ENCODE measurements at places on chromosomes 3 and 15.

GRCh38 chr3:81003817-81004216 is 757.6 kb downstream of the GBE1 start:
- DNase-seq, result no peak

- no peak for DNase-seq
Measured at GRCh38 chr15:41862515-41863116, 24.0 kb downstream of the PLA2G4B start.

- DNase-seq, result no peak
Measured at GRCh38 chr3:71494212-71494611, 89.3 kb downstream of the FOXP1 start.

GRCh38 chr15:31364301-31365031 is 37.8 kb downstream of the KLF13 start:
- no peak for DNase-seq

DNA sequence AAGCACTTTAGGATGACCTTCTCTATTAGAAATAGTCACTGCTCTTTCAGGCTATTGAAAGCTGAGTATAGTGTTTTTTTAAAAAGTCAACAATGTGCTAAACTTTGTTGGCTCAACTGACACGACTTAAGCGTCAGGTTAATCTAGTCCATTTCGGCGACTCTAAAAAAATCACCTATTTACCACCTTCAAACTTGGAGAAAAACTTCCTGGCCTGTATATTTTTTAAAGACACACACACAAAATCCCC is 517.8 kb downstream of the FOXP1 start:
- DNase-seq, result no peak

GRCh38 chr15:58182460-58183163 is 44.4 kb downstream of the AQP9 start:
- DNase-seq, result peak; percentile 75

- no peak for DNase-seq
Measured at GRCh38 chr3:14837186-14837877, 18.6 kb downstream of the FGD5 start.

- DNase-seq, result no peak
Measured at GRCh38 chr15:66172324-66172980, 81.1 kb downstream of the MEGF11 start.

DNA sequence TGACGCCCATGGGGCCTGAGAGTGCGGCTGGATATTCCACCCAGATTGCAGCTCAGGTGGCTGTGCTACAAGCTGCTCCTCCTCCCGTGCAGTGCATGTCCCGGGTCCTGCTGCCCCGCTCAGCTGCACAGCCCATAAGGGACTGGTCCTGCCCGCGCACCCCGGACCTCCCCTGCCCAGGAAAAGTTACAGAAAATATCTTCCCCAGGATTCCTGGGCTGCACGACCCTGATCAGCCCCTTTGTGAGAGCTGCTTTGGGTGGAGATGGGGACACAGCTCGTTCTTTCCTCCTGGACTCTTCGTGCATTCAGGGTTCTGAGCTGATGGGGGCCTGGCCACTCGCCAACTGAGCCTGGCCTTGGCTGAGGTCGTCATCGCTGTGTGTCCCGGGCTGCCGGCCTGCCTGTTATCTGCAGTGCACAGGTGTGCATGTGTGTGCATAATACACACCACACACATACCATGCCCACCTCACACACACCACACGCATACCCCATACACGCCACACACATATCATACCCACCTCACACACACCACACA is 28.8 kb downstream of the APBA2 start:
- DNase-seq, result no peak

DNA sequence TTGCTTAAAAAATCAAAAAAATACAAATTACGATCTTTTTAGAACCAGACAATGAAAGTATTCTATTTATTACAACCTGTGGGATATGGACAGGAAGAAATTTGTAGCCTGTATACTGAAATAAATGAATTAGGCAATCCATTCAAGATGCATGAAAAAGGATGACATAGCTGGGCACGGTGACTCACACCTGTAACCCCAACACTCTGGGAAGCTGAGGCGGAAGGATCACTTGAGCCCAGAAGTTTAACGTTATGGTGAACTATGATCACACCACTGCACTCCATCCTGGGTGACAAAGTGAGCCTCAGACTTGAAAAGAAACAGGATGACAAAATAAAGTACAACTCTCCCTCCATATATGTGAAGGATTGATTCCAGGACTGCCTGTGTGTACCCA is 74.1 kb downstream of the MSL2 start:
- DNase-seq, result no peak

- peak; percentile 58 for DNase-seq
Measured at GRCh38 chr3:127652246-127652995, 20.3 kb upstream of the ABTB1 start.

GRCh38 chr3:138081371-138082084 is 33.9 kb downstream of the DZIP1L start:
- no peak for DNase-seq

- no peak for DNase-seq
Measured at GRCh38 chr15:79073336-79073735, 17.2 kb downstream of the RASGRF1 start.

DNA sequence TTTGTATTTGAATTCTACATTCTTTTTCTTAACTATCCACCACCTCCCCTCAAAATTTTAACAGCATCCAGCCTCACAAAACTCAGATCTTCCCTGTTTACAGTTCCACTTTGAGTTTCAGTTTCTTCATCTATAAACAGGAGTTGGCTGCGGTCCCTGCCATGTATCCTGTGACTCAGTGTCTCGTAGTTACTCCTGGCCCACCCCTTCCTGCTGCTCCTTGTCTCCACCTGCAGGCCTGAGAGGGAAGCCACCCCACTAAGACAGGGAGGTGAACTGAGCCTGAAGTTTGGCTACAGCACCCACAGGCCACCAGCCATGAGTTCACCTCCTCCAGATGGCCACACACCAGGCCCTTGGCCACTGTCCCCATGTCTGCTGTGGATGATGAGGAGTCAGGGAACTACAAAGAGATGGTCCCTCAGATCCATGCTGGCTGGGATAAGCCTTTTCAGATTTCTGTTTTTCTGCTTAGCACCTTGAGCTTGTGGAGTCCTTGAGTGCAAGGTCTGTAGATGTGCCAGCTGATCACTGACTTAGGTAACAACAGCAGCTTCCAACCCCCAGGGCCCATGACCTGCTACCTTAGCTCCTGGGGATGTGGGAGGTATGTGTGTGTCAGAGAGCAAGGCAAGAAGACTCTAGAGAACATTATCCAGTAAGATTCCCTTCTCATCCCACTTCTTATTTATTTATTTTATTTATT is 37.5 kb downstream of the CD86 start:
- no peak for DNase-seq

GRCh38 chr15:95446854-95447253 is 883.6 kb upstream of the NR2F2 start:
- no peak for DNase-seq

DNA sequence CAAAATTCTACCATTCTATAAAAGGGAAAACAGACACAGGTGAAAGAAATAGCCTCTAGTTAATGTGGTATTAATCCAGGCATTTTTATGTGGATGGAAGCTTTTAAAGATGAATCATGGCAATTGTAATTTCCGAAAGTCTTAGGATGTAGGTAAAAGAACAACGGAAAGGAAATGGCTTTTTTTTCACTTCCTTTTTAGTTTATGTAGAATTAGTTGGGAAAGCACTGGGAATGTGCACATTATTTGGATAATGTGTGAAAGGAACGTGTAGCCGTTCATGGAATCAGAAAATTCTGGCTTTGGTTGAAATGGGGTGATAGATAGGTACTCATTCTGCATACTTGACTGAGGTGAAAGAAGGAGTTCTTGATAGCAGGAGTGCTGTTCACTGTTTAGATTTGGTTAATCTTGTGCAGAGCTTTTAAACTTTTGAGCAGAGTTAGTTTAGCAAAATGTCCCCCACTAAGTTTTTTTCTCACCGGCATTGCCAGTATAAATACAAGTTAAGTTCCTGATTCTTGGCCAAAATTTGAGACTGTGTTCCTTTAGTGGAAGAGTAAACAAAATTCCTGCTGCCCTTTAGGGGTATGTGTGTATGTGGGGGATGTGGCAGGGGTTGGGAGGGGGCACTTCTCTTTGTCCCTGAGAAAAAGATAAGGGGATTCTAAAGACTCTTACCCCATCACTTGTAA is 20.2 kb upstream of the UTS2B start:
- DNase-seq, result no peak

- DNase-seq, result no peak
Measured at GRCh38 chr3:141250828-141251227, 19.2 kb downstream of the PXYLP1 start.

DNA sequence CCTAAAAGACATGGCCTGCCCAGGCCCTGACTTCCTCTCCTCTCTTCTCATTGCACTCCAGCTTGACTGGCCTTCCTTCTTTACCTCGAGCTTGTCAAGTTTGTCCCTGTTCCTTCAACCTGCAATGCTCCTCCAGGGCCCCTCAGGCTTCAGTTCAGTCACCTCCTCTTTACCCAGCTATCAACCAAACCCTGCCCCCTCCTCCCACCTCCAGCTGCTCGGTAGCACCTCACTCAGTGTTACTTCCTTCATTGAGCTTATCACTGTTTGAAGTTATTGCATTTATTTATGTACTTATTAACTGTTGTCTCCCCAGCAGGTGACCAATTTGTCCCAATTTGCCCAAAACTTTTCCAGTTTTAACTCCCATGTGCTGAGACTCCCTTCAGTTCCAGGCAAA is 95.8 kb upstream of the UBE2E1 start:
- DNase-seq, result no peak
